ENCODE measurements at places on chromosomes 2 and 18.

- DNase-seq: no peak
Measured at GRCh38 chr2:152475982-152476381, 141.0 kb downstream of the FMNL2 start.

GRCh38 chr2:67854798-67855197 is 208.0 kb downstream of the C1D start:
- DNase-seq: no peak

DNA sequence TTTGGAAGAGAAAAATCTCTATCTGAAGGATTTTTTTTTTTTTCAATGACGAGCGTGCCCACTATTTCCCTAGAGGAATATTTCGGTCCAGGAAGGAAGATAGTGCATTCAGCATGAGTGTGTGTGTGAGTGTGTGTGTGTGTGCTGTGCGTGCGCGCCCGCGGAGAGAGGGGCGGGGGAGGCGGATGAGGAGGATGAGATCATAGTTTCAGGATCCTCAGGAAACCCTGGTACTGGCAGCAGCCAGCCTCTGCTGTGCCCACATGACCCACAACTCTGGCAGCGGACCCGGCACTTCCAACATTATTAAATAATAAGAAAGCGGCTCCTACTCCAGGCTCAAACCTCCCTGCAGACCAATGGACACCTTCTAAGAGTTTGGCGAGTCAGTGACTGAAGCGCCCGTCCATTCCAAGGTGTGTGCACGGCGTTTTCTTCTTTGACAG is 217.0 kb upstream of the DTNA start:
- DNase-seq: no peak

DNA sequence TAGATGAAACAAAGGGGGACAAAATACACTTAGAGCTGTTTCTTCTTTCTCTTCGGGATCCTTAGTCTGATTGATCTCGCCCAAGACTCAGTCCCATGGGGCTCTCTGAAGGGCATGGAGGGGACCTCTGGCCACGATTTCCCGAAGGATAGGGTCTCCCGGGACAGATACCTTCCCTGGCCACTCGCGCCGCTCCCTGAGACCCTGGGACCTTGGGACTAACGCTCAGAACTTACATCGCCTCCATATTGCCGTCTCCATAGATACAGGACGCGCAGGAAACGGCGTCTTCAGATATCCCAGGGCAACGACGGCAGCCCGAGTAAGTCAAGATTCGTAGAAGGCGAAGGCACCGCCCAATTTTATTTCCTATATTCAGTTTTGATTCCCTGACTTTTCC is at the start of gene CFAP65:
CFAP65 (minus strand) TSS at position 265 of the 400 bp plus-strand sequence. CDS start 2,468 bp downstream, outside the sequence.
- DNase-seq: no peak

GRCh38 chr2:86319700-86320580 is 17.5 kb downstream of the REEP1 start:
- DNase-seq: no peak

DNA sequence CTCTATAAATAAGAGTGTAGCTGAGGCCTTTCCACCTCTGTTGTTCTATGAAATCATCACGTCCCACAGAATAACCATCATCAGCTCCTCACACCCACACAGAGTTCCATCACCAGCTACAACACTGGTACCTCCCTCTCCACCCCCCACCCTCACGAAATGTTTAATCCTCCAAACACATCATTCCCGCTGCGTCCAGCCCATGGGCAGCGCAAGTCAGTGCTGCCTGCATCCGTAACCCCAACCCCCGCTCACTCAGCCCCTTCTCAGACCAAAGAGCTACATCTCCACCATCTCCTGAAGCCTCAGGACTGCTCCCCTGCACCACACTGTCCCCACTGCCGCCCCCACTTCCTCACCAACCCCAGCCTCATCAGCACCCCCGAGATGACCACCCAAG is 19.4 kb downstream of the DNMT3A start:
- no peak for DNase-seq

DNA sequence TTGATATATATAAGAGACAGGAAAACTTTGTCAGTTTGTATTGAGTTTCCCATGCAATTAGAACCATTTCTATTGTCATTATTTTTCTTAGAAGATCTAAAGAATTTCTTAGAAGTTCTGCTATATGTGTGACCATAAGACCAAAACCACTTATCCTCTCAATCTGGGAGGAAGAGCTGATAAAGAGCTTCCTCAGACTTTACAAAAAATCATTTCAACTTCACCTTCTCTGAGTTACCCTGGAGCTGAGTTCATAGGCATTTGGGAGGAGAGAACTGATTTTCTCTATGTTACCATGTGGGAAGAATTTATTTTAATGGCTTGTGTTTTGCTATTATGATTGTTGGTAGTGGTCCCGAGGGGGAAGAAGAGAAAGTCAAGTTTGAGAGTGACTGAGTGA is 329.3 kb downstream of the GPD2 start:
- no peak for DNase-seq

GRCh38 chr18:37598966-37599896 is 33.6 kb upstream of the CELF4 start:
- no peak for DNase-seq

- no peak for DNase-seq
Measured at GRCh38 chr2:71479261-71479660, 25.9 kb downstream of the DYSF start.

DNA sequence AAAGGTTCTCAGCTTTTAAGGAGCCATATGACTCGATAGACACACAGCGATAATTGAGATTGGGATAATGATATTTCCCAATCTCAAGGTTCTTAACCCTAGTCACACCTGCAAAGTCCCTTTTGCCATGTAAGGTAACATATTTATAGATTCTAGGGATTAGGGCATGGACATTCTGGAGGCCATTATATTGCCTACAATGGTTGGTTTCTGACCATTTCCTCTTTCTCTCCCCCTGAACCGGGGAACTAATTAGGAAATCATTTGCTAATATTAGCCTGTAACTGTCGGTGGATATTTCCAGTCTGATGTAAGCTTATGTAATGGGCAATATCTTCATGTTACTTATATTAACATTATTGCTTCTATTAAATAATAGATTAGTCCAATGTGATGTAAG is 40.8 kb upstream of the ARHGAP15 start:
- DNase-seq: no peak

DNA sequence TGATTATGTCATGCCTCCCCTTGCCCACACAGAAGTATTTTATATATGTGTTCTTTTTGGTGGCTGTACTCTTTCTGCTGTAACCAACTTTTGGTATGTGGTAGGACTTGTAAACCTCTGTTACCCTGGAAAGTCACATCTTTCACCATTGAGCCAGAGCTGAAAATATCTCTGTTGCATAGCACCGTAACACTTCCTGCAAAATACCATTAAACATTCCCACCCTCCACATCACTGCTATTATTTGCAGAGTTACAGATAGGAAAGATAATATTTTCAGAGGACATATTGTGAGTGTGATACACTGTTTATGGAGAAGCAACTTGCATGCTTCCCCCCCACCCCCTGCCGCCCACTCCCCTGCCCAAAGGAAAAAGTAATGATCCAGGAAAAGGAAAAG is 44.8 kb downstream of the CAB39 start:
- DNase-seq: no peak

DNA sequence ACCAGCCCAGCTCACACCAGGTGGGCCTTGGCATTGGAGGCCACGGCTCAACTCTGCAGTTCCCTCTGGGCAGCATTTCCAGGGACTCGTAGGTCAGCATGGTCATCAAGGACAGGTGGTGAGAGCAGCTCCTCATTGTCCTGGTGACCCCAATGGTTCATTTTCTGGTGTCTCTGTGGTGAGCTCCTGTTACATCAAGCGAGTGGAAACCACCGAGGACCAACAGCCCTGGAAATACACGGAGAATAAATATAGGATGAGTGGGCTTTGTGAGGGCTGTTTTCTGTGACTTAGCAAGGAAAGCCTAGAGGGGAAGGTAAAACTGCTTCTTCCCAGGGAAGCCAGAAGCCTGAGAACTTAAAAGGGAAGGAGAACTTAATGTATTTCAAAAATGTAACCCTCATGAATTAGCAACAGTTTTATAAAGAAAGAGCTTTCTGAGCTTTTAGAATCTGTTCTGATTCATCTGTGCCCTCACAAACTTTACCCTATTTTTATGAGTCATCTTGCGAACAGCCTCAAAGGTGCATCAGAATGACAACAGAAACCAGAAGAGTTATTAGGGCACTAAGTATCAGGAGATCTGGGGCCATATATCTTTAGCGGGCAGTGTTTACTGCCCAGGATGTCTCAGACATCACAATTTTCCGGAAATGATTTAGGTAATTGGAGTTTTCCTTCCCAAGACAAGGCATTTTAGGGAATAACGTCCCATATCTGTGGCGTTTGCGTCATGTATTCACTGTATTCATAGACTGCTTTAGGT is 18.7 kb downstream of the C2orf92 start:
- no peak for DNase-seq
